ENCODE measurements at places on chromosomes 6 and 20.

DNA sequence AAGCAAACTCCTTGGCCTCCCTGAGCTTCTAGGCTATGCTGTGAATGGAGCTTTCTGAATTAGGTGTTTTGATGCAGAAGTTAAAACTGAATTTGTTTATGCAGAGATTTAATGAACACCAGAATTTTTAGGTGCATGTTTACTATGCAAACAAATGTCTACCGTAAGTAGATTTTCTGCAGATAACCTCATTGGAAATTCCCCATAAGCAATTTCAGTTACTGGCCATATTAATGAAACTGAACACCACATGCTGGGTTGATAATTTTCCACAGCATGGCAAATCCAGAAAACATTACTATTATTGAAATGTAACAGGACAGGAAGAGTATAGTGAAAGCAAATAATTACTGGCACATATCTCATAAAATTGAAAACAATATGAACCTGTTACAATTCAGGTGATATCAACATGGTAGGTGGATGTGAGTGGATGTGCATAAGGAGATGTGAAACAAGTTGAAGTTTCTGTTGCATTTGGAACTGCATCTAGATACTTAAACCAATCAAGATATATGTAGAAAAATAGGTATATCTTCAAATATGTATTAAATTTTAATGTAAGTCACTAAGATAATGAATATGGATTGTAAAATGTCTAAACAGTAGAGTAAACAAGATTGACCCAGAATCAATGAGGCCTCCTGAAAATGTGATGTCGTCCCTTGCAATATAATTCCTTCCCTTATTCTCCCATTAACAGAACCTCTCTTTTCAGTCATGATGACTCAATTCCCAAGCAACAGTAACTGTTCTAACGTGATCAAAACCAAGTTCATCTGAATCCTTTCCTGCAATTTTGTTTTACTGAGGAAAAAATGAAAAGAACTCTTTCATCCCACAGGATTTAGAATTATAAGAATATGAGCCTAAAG, 11.0 kb downstream of the PTCHD4 start:
- DNase-seq: no peak

DNA sequence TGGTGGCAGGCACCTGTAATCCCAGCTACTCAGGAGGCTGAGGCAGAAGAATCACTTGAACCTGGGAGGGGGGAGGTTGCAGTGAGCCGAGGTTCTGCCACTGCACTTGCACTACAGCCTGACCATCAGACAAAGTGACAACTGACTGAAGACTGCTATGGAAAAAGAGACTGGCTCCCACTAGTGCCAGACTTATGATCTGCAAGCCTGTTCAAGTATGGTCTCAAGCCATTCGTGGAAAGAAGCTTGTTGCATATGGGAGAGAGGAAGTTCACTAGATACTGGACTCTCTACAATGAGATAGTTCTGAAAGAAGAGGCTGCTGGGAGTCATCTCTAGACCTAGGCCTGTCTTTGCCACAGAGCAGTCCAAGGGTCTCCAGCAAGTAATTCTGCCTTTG, 26.7 kb downstream of the MDN1 start:
- peak; percentile 17 for DNase-seq

- DNase-seq: no peak
Measured at GRCh38 chr6:4355241-4355640, 219.9 kb upstream of the ECI2 start.

DNA sequence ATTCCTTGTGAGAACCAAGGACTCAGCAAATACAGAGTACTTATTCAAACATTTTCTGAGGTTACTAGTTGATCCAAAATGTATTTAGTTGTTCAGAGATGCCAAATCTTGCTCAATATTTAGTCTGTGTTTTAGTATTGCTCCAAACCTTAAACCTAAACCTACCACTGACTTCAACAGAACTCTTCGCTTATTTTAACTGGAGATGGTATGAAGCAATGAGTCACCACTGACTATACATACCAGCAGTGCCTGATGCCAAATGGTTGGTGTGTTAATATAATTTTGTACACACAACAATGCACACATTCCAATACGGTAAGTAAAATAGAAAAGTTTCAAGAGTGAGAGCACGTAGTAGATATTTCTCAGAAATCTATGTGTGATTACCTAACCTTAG, 1.9 kb upstream of the SPTLC3 start:
- DNase-seq: no peak

DNA sequence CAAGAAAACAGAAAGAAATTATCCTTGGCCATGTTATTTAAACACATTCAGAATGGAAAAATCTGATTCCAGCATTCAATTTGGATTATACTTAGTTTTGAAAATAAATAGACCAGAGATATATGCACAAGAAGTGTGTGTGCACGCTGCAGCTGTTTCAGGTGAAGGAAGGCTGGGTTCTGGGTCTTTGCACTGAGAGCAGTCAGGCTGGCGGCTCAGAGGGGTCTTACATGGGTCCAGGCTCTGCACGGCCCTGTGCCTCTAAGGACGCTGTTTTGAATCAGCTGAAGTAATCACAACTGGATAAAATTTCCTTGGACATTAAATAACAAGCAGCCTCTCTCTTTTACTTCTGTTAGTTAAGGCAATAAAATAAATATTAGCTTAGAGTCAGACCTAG, 31.8 kb downstream of the GCLC start:
- no peak for DNase-seq

DNA sequence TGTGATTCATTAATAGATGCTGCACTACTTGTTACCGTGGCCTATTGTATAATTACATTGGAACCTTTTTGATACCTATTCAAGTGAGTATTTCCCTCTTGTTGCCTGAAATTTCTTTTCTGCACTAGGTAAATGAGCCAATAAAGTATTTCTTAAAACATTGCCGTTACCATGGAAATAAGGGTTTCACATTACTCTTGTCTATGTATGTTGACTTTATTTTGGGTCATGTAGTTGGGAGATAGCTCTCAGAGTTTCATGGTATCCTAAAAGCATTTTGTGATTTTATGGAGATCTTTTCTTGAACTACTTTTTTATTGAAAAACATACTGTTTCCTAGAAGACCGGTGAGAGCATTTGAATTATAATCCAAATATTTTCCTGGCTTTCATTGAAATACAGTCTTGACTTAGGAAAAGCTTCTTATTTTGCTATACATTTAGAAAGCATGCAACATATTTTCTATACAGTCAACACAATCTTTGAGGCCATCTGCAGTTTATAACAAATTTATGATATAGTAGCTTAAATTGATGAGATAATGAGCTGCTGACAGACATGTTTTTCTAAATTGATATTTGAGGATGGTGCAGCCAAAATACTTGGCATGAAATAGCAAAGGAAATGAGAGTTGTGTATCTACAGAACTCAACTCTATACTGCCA, 650.4 kb downstream of the RFPL4B start:
- DNase-seq: no peak

DNA sequence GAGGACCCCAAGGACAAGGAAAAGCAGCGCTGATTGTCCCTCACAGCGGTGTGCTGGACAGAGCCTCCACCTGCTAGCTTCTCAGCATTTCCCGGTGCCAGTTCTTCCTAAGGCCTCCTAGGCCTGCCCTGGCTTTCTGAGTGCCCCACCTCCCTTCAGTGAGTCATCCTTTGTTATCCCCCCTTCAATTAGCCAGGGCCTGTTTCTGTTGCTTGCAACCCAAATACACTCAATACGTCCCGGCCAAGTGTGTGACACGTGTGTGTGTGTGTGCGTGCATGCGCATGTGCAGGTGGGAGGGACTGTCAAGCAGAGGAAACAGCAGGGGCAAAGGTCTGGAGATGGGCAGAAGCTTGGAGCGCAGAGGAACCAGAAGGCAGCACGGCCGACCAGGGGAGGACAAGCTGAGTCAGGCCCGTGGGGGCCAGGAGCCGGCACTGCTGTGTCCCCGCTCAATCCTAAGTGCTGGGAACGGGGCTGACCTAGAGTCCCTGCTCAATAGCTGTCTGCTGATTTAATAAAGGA, 159.8 kb downstream of the PREX1 start:
- no peak for DNase-seq

GRCh38 chr6:158718461-158719046, 68.7 kb downstream of the SYTL3 start:
- DNase-seq: no peak

GRCh38 chr6:8415913-8416312, 19.4 kb downstream of the SLC35B3 start:
- no peak for DNase-seq

- no peak for DNase-seq
Measured at GRCh38 chr6:34333858-34334257, 58.6 kb downstream of the NUDT3 start.

- DNase-seq: no peak
Measured at GRCh38 chr20:37299718-37300528, 10.5 kb downstream of the MANBAL start.

DNA sequence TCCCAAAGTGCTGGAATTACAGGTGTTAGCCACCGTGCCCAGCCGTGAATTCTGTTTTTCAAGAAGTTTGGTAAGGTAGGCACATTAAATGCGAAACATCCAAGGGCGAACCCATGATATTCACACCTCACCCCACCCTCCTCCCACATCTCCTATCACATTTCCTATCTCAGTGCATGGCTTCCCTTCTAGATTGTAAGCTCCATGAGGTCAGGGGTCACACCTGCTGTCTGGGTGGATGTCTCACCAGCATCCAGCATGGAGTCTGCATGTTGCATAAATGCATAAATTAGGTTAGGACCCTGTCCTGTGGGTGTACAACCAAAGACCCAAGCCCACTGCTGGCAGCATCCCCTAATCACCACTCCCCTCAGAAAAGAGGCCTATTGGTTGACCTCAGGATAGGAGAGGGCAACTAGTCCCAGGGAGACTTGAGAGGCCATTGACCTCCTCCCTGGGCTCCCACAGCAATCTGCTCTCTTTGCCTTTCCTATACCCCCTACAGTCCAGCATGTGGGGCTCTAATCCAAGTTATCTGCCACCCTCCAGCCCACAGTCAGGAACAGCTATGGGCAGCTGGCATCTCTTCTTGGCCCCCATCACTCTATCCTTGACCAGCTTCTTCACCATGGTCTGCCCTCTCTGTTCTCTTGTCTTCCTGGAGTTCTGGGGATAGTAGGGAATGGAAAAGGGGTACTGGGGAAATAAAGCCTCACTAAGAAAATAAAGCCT, 4.2 kb downstream of the PRRT1 start:
- DNase-seq: no peak

DNA sequence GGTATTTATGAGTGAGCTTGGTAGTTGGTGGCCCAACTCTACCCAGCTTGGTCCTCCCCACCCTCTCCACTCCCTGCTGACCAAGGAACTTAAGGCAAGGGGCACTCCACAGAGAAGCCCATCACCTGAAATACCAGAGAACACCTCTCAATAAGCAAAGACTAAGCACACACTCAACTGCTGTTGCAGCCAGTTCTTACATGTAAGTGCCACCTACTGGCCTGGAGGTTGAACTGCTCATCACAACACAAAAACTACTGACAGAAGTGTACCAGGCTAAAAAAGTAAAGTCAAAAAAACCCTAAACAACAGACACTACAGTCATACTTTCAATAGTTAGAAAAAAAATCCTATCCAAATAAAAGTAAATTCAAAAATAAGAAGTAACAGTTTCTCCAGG, 146.2 kb downstream of the FAM83B start:
- DNase-seq: no peak

DNA sequence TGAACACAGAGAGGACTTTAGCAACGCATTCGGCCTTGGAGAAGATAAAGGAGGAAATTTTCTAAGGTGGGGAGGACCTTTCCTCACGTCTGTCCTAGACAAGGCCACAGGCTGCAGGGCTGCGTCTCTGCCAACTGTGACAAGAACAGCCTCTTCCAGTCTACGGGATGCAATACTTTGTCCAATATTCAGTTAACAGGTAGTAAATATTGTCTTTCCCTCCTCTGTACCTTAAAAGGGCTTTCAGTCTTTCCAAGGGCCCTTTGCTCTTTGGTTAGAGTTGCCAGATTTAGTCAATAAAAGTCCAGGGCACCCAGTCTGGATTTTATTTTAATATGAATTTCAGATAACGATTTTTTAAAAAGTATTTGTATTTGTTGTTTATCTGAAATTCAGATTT, 78.2 kb downstream of the ELOVL4 start:
- DNase-seq: no peak

GRCh38 chr6:133436652-133437051, 195.5 kb downstream of the EYA4 start:
- no peak for DNase-seq

DNA sequence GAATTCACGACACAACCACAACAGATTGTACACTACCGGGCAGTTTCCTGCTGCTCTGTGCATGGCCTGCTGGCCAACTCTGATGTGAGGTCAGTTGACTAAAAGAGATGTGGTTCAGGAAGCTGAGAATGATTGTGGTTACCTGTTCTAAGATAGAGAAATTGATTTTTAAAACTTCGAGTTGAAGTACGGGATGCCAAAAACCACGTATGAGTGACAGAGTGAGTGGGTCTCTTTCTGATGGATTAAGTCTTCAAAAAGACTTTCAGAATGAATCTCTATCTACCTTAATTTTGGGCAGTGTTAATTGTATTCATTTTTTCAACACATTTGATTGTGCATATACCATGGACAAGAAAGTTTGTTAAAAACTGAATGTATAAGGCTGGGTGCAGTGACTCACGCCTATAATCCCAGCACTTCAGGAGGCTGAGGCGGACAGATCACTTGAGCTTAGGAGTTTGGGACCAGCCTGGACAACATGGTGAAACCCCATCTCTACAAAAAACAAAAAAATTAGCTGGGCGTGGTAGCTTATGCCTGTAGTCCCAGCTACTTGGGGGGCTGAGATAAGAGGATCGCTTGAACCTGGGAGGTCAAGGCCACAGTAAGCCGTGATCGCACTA, 121.2 kb downstream of the SGK1 start:
- no peak for DNase-seq

GRCh38 chr6:116011520-116011919, 49.2 kb downstream of the FRK start:
- no peak for DNase-seq

DNA sequence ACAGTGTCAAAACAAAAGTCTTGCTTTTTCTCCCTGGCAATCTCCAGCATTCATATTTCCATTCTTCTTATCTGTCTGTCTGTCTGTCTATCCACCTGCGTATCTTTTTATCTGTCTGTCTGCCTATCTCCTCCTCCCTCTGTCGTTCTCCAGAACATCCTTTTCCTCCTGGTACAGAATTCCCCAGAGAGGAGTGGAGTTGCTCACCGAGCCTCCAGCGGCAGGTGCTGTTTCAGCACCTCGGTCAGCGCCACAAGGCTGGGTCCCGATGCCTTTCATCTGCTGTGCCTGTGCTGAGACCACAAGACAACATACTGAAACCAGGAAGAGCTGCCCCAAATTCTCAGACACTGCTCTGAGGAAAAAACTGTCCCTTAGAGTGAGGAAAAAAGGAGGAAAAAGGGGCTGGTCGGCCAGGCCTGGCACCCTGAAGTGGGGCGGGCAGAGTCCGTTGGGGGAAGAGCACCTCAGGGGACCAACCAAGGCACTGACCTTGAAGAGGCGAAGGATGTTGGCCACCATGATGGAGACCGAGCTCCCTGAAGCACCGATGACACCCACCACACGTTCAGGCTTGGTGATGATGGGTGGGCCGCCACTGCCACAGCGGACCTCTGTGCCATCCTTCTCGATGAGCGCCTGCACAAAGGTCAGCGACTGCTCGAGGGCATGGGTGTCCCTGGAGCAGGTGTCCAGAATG, 13.3 kb downstream of the GRM4 start:
- DNase-seq: peak; percentile 40

- no peak for DNase-seq
Measured at GRCh38 chr6:148590883-148591282, 155.9 kb upstream of the UST start.

Measured in GM19239 (cell line).